ENCODE measurements at places on chromosomes 7 and 10.

DNA sequence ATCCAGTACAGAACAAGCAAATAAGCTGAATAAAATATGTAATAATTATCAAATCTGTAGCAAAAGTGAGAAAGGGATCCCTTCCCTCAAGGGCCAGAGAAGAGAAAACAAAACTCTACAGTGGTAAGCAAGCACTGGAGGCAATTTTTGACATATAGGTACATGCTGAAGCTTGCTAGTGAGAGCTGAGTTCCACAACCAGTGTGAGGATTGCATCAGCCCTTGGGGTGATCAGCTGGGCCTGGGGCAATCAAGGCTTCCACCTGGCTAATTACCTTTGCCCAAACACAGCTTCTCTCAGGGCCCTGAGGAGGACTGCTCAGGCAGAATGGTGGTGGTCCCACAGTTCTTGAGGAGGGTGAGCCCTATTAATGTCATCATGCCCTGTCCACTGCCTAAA lies 134.4 kb upstream of the DLX6 start:
- DNase-seq: no peak

DNA sequence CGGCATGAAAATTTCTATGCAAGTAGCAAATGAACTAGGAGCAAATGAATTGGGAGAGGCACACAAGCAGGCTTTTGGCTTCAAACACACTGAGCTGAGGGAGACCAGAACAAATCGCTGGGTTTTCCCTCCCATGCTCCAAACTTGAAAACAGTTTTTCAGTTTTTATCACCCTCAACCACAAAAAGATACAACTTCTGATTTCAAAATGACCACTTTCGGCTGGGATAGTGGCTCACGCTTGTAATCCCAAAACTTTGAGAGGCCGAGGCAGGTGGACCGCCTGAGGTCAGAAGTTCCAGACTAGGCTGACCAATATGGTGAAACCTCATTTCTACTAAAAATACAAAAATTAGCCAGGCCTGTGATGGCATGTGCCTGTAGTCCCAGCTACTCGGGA lies 9.0 kb upstream of the CHUK start:
- DNase-seq: no peak

DNA sequence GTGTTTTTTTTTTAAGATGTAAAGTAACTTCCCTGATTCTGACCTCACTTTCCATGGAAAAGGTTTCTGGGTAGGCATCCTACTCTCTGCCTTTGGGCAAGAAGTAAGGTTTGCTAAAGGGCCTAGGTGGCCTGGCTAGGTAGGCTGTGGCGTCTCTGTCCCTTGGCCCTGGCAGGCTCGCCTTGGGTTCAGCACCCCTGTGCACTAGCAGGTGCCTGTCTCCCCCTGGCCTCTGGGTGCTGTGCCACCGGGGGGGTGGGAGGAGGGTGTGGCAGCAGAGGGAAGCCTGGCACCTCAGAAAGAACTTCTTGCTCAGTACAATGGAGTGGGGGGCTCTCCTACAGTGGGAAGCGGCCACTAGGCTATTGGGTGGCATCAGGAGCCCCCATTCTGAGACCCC lies 14.0 kb downstream of the TECPR1 start:
- no peak for DNase-seq

- DNase-seq: no peak
These were observed 276.9 kb downstream of the DNAJB6 start for GRCh38 chr7:157613575-157614322.

DNA sequence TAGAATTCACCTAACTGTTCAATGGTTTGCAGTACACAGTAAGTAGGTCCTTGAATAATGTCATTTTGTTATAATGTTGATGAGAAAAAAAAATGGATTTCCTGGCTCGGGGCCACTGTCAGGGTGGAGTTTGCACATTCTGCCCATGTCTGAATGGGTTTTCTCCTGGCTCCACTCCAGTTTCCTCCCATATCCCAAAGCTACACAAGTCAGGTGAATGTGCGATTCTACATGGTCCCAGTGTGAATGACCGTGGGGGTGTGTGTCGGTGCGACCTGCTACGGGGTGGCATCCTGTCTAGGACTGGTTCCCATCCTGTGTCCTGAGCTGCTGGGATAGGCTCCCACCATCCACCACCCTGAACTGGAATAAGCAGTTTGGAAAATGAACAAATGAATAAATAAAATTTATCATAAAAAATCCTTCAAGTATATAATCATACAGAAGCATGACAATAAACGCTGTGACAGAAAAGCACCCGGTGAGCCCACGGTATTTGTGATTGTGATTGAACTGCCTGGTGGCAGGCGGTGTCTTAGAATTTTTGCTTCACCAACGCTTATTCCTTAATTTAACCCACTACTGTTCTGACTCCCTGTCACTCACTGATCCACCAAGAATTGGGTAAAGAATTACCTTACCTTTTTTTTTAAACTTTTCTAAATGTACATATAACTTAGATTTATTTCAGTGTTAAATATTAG lies 114.1 kb downstream of the ICA1 start:
- no peak for DNase-seq

DNA sequence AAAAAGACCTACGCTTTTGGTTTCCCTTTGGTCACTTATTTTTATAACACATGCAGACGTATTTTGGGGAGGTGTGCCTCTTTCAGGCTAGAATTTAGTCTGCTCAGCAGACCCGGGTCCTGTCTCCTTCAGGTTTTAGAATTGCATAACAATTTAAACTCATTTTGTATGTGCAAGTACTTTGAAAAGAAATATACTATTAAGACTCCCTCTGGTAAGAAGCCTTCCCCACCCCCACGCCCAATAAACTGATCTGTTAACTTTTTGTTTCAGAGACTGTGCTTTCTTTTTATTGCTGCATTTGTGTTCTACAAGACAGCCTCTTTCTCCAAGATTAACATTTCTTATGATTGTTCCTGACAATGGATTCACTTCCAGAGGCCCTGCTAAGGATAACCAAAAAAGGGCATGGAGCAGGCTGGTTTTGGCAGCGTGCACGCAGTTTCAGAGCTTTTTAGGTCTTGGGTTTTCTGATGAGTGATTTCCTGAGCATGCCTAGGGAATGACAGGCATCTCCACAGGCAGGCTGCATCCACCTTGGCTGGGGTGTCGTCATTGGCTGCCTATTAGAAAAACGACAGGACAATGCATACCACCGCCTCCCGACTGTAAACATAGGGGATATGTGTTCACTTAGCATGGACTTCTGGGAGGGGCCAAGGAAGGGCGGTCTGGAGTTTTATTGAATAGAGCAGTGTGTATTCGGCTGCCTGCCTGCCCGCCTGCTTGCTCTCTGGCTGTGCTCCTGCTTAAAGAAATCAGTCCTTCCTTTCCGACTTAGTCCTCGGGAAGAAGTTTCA lies at the start of gene CALD1:
Gene CALD1, plus strand, starts transcription at position 694 of the 800 bp plus-strand sequence. CDS start 88,100 bp downstream, outside the sequence.
- DNase-seq: no peak

DNA sequence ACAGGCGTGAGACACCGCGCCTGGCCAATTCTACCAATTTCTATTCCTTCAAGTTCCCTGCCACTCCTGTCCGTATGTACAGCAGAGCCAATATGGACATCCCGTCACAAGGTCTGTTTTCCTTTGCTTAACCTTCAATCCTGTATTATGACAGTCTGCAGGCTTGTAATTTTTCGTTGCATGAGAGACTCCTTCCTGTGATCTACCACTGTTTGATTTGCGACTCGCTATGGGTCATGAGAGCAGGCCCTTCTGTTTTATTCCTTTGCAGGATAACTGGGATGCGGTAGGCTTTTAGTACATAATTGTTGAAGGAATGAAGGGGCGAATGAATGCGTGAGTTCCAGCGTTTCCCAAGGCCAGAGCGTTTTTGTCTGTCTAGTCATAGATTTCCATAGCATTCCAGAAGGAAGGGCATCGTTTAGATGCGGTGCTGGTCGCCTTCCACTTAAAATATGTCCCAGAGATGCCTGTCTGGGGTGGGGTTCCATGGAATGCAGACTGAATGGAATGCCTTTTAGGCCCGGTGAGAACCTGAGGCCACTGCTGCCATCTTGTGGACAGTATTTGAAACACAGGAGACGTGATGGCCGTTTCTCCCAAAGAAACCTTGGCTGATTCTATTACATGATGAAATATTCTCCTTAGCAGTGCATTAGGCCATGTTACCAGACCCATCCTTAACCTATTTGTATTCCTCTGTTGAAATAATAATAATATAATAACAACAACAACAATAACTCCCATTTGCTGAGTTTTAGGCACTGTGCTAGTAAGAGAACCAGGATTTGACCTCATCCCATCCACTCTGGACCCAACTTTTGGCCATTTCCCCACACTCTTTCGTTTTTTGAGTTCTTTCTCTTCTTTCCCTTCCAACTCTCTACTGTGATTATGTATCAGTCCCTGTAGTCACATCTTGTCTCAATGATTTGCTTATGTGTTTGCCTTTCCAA lies 193.2 kb downstream of the MYOF start:
- peak; percentile 41 for DNase-seq

- DNase-seq: no peak
These were observed 103.5 kb upstream of the ZNF438 start for GRCh38 chr10:31135171-31135570.

DNA sequence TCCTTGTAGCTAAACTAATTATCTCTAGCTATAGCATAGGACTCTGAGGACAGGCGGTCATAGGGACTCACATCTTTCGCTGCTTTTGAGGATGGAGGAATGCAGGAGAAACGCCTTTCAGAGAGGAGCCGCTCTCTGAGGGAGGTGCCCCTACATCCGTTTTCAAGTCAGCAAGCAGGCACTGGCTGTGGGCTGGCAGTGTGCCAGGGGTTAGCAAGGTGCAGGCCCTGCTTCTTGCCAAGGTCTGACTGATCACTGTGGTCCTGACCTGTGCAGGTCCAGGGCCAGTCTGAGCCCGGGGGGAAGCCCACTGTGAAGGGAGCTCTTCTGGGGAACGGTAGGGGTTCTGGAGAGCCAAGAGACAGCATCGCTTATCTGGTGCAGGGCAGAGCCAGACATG lies 89.4 kb downstream of the SH3PXD2A start:
- peak; percentile 73 for DNase-seq

DNA sequence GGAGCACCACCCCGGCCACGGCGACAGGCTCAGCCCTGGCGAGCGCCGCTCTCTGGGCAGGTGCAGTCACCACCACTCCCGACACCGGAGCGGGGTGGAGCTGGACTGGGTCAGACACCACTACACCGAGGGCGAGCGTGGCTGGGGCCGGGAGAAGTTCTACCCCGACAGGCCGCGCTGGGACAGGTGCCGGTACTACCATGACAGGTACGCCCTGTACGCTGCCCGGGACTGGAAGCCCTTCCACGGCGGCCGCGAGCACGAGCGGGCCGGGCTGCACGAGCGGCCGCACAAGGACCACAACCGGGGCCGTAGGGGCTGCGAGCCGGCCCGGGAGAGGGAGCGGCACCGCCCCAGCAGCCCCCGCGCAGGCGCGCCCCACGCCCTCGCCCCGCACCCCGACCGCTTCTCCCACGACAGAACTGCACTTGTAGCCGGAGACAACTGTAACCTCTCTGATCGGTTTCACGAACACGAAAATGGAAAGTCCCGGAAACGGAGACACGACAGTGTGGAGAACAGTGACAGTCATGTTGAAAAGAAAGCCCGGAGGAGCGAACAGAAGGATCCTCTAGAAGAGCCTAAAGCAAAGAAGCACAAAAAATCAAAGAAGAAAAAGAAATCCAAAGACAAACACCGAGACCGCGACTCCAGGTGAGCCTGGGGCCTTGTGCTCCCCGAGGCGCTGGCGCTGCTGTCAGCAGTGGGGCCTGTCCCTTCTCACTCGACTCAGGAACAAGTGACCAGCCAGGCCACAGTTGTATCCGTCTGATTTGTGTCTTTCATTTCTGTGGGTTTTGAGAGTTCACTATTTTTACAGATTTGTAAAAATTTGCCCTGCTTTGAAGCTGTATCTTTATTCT lies 117.7 kb downstream of the CYTH3 start:
- no peak for DNase-seq

GRCh38 chr10:116607336-116607735 lies 13.4 kb upstream of the PNLIPRP2 start:
- no peak for DNase-seq

- no peak for DNase-seq
These were observed 51.2 kb downstream of the PDK4 start for GRCh38 chr7:95545007-95545615.

DNA sequence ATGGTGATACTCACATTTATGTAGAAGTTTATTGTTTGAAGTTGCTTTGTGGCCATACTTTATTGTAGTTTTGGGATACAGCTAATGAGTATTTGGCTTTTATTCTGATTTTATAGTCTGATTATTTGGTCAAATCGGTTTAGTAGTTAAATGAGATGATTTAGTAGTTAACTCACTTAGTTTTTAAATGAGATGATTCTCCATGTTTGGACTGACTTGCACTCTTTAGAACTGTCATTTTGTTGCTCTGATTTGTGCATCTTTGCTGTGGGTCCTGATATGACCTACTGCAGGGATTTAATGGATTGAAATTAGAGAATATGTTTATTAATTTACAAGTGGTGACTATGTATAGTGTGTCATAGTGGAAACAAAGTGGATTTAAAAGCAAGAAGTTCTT lies 44.2 kb downstream of the EXOC4 start:
- DNase-seq: no peak

DNA sequence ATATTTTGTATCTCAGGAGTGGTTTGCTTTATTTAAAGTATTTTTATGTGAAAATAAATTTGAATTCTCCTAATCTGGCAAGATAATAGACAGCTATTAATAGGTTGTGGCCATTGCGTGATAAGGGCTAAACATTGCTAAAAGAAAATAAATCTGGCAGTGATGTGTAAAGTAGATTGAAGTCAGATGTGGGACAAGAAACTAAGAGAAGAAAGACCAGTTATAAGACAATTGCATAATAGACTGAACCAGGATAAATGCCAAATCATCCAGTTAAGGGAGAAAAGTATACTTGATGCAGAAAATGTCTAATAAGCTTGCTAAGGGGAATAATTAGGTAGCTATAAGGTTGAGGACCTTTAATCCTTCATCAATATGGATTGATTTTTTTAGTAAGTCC lies 197.5 kb upstream of the CSTF2T start:
- DNase-seq: no peak

GRCh38 chr7:30348083-30348560 lies 63.7 kb downstream of the ZNRF2 start:
- DNase-seq: peak; percentile 33

Measured in activated T-cell treated with anti-CD3 and anti-CD28 coated beads, Interleukin-2, amount 50 U/mL, for 4 hours (primary cell).